NCI-H524 treated with DMSO at 0.1 percent for 48 hours (cell line): ENCODE measurements at places on chromosomes 2 and 18.

- DNase-seq, result no peak
Measured at GRCh38 chr18:59300676-59301285, 17.7 kb downstream of the CPLX4 start.

DNA sequence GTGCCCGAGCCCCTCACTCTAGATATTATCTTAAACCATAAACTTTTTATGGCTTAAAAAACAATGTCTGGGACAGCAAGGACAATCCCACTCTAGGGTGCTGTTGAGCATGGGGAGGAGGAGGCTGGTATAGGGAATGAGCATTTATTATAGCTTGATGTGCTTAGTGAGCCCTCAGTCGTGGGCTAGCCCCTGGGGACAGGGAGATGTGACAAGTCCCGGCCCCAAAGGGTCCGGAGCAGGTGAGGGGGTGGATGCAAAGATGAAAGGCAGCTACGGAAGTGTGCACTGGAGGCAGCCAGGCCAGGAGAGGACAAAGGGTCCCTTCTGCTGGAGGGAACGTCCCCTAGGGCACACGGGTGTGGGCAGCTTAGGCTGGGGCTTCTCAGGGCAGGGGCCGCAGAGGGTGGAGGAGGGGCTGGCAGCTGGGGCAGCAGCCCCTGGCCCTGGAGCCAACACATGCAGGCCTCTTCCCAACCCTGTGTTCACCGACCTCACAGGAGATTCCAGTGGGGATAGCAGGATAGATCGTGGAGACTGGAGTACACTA lies 106.3 kb upstream of the GPC1 start:
- DNase-seq, result no peak

DNA sequence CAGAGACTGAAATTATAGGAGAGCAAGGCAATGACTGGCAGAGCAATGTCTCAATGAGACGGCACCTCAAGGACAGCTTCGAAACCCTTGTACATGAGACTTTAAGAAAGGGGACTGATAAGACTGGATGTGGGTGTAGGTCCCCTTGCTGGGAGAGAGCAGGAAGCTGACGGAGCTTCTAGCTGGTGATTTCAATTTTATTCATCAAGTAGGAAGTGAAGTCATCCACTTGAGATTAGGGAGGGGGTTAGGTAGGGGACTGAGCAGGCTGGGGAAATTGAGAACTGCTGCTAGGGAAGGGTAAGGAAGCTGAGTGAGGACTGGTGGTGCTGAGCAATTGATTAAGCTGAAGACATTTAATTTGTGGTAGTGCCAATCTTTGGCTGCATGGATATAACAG lies 99.5 kb upstream of the ITGB6 start:
- DNase-seq, result no peak

- DNase-seq, result no peak
Measured at GRCh38 chr2:26875065-26875634, 27.2 kb downstream of the DPYSL5 start.

GRCh38 chr18:59083136-59083818 lies 56.4 kb upstream of the SEC11C start:
- no peak for DNase-seq

GRCh38 chr2:17792515-17792914 lies 23.7 kb upstream of the MSGN1 start:
- DNase-seq, result no peak

DNA sequence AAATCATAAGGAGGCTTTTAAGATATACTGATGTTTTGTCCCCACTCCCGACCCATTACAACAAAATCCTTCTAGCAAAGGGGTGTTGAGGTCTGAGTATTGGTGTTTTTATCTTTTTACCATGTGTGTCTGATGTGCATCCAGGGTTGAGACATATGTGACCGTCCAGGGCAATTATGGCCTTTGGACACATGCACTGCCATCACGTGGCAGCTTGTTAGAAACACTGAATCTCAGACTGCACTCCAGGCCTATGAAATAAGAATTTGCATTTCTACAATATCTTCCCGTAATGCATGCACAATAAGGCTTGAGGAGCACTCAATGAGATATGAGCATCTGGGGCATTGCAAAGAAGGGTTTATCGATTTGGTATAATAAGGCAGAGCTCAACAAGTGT lies 235.1 kb upstream of the ZNF804A start:
- no peak for DNase-seq

DNA sequence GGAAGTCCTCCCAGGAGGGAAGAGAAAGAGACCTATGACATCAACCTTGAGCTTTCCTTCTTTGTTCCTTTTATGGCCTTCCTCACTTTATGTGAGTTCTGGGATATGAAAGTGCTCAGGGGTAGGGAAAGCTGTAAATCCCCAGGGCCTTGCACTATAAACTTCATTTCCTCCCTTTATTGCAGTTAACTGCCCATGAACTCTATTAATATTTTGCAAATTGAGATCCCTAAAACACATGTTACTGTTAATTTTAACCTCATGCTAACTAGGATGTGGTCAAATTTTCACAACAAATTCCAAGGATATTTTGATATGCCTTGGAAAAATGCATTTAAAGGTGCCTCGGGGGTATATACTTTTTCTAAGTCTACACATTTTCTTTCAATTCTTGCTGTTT lies 359.9 kb downstream of the OSR1 start:
- DNase-seq, result no peak

DNA sequence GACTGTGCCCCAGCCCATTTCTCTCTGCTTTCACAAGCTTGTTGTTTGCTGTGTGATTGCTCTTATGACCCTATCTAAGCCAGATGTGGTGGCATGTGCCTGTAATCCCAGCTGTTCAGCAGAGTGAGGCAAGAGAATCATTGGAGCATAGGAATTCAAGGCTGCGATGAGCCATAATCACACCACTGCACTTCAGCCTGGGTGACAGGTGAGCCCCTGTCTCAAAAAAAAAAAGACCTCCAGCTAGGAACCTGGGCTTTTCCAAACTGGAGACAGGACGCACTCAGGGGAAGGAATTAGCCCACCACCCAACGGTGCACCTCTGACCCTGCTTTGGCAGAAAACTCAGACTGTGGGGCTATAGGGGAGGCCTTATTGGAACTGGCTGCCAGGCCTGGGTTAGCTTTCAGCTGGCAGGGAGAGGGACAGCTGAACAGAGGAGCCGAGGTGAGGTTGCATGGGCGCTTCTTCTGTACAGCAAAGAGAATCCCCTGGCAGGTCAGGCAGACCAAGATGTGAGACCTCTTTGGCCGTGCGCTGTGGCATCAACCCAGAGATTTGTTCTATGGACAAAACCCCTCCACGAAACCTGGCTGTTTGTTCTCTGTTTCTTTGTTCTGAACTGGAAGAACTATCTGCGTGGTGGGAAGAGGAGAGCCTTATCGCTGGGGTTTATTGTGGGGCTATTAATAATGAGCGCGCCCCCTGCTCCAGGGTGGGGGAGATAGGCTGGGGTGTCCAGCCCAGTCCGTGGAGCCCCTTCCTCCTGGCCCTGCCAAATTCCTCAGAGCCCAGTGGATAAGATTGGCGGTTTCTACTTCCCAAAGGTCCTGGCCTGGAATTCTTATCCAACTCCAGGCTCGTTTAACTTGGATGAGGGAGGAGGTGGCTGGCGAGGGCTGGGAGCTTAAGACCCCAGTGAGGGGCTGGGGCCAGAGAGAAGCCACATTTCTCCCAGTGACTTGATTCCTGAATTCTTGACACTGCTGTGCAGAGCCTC lies 38.8 kb upstream of the SMAD7 start:
- DNase-seq, result no peak

DNA sequence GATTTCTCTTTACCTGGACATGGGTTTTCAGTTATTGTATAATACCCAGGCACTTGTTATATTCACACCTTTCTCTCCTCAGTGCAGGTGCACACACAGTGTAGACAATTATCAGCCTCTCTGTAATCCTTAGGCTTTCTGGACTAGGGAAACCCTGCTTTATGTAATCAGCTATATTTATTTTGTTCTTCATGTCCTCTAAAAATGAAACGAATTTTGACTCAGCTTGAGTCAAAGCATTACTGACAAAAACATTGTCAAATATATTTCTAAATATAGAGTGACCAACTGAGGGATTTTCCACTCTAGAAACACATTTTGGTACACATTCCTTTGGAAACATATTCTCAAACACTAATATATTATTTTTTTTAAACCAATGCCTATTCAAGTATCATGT lies 144.8 kb upstream of the GULP1 start:
- DNase-seq, result no peak

GRCh38 chr18:45627204-45627526 lies 11.9 kb downstream of the SLC14A2 start:
- DNase-seq, result no peak

GRCh38 chr2:210818473-210818872 lies 262.1 kb downstream of the CPS1 start:
- DNase-seq, result no peak

DNA sequence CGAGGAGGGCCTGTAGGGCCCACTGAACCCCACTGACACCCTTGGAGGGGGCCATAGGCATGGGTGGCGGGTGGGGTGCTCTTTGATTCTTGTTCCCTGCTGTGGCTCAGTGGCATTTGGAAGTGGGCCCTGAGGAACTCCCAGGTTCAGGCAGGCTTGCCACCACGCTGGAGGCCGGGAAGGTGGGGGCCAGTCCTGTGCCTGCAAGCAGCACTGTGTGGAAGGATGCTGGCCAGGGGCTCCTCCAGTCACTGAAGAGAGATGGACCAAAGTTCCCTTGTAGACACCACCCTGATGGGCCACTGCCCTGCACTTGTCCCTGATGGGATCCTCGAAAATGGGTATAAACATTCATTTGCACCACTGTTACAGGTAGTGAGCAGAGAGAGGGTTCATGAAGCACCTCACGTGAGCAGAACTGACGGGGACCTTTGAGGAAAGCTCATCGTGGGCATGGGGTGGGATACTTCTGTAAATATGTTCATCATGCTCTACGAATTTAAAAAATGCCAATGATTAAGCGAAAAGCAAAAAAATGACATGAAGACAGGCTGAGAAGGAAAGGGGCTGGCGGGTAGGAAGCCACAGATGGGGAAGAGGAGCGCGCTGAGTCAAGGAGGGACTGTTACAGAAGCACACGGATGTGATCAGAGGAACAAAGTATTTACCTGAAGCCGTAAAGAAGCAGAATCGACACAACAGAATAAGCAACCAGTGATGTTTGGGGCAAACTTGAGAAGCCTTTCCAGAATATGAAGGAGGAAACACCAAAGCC lies 45.2 kb upstream of the ASB1 start:
- DNase-seq, result no peak

DNA sequence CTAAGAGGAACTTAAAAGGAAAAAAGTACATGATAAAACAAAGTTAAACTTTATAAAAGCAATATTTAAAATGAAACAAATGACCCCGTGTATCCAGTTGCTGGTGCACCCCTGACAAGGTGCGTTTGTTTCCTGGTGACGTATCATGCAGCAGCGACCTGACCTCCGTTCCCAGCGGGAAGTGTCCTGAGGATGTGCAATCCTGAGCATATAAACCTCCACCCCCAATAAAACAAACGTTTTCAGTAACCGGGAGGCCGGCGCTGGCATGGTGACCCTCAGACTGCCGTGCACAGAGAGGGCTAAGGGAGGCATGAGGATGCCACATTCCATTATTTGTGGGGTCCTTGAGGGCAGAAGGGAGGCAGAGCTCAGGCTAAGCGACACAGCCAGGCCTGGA lies 14.8 kb downstream of the SLC66A2 start:
- DNase-seq, result no peak

DNA sequence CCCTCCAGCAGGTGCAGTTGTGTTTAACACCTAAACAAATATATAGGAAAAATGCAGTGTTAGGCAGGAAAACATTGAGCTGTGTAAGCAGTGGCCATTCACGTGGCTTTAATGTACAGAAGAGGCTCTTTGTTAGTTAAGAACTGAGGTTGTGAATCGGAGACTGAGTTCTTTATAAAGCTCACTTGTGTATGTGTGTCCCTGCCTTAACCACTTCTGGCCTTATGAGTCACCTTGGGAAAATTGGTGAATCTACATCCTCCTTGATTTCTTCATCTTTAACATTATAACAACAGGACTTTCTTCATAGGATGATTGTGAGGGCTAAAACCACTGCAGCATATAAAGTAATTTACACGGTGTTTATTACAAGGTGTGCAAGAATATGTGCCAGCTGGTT lies 188.4 kb upstream of the TPO start:
- DNase-seq, result no peak

DNA sequence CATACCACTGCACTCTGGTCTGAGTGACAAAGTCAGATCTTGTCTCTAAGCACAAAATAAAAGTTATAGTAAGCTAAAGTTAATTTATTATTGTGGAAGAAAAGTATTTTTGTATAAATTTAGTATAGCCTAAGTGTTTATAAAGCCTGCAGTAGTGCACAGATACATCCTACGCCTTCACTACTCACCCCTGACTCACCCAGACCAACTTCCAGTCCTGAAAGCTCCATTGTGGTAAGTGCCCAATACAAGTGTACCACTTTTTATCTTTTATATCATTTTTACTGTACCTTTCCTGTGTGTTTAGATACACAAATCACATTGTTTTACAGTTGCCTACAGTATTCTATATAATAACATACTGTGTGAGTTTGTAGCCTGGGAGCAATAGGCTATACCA lies 57.5 kb downstream of the UBE2E3 start:
- no peak for DNase-seq
